KBM-7 (cell line): ENCODE measurements at places on chromosomes 4 and X.

DNA sequence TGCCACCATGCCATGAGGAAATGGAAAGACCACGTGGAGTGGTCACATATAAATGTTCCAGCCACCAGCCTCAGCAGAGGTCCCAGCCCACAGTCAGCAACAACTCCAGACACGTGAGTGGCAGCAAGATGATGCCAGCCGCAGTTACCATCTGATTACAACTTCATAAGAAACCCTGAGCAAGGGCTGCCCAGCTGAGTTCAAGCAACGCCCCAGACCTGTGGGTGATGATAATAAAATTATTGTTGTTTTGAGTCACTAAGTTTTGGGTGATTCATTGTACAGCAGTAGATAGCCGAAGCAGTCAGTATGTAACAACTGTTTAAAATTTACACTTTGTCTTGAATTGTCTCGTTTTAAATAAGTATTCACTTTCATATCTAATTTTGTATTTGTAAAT lies 5.8 kb upstream of the CCNG2 start:
- DNase-seq: no peak

GRCh38 chr4:157992038-157992705 lies 180.7 kb downstream of the GASK1B start:
- peak; percentile 75 for DNase-seq

- peak; percentile 34 for DNase-seq
These were observed 22.9 kb upstream of the COX7B2 start for GRCh38 chr4:46931981-46932380.

- DNase-seq: no peak
These were observed 37.1 kb upstream of the HERC6 start for GRCh38 chr4:88341227-88342192.

- DNase-seq: no peak
These were observed 16.7 kb downstream of the ABLIM2 start for GRCh38 chr4:8141935-8142334.

DNA sequence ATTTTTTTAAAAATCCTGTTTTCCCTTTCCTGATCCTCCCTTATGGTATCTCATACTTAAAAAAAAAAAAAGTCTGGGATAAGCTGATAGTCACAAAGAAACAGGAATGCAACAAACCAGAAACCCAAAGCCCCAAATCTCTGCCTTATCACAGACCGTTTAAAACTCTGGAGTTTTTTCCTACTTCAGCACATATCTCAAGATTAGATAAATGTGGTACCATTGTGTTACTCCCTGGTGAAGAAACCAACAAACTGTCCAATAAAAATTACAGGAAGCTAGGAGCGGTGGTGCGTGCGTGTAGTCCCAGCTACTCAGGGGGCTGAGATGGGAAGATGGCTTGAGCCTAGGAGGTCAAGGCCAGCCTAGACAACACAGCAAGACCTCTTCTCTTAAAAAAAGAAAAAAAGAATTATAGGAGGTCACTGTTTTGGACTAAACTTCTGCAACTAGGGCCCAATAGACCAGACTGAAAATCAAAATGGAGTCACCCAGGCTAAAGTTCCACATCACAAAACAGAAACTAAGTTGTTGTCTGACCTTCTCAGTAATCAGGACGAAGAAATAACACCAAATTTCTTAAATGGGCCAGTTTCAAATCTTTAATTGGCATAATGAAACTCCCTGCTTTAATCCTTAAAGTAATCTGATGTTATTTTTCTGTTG lies 51.9 kb downstream of the RBM47 start:
- no peak for DNase-seq

DNA sequence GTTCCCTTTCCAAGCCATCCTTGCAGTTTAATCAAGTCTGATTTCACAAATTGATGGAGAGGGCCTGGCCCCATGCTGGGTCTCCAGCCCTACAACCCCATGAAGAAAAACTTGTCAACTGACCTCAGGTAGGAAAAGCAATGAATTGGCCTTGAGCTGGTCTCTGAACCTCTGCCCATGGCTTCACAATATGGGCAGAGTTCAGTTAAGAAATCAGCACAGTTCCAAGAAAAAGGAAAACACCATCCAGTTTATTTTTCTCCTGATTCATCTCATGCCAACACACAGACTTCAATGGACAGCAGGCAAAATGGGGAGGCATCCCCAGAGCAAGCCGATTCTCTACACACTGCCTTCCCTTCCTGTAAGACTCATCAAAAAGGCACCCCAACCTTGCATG lies 3.3 kb downstream of the RIPPLY1 start:
- DNase-seq: no peak

GRCh38 chr4:90112715-90113114 lies 14.5 kb upstream of the CCSER1 start:
- no peak for DNase-seq

DNA sequence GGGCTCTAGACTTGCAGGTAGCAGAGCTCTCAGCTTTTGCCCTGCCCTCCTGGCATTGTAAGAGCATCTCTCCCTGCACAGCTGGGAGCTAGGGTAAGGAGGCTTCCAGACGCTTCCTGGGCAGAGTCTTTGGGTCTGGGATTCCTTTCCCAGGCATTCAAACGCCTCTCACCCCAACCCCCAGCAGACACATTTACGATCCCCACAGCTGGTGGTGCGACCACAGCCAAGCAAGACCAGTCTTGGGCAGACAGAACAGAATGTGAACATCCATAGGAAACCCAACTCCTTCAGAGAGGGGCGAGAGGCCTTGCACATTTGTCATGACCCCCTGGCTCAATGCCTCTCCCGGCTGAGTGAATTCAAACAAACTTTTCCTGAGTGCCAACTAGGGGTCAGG lies 38.1 kb upstream of the CD99L2 start:
- no peak for DNase-seq

DNA sequence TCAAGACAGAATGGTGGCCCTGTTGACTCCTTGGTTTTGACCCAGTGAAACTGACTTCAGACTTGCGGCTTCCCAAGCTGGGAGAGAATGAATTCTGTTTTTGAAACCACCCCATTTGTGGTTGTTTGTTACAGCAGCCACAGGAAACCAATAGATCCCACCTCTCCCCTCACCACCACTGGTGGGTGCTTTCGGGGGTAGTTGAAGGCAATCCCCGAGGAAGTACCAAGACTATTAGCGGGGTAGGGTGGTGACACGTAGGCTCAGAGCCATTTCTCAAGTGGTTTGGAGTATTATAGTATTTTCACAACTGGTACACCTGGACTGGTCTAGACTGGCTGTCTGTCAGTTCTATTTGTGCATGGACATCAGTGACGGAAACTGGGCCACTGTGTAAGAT lies 189.1 kb upstream of the RBPJ start:
- DNase-seq: no peak

GRCh38 chr4:11702886-11703557 lies 274.3 kb upstream of the HS3ST1 start:
- no peak for DNase-seq

GRCh38 chr4:133320576-133321170 lies 171.6 kb downstream of the PCDH10 start:
- peak; percentile 73 for DNase-seq

- peak; percentile 47 for DNase-seq
These were observed 37.5 kb upstream of the STK26 start for GRCh38 chrX:131985526-131986049.
